Osteocyte (in vitro differentiated cells): ENCODE measurements at places on chromosomes 6 and 20. TPM values are rescaled to one million over a fixed set of nuclear protein-coding genes. Genes with fewer than 3 reads are reported as not detected.

SLC16A10 gene
- total RNA-seq: not detected in 2 replicates

NRN1 gene
- total RNA-seq: 0.21 TPM in 1 of 2 replicates, not detected in the other

OTOR gene
- total RNA-seq: not detected in 2 replicates

SEC63 gene
- 137 and 143 TPM in 2 replicates for total RNA-seq

NECAB3 gene
- total RNA-seq: 29.1 and 30.0 TPM in 2 replicates

SLC17A3 gene
- not detected in 2 replicates for total RNA-seq

CENPW gene
- 11.4 and 14.3 TPM in 2 replicates for total RNA-seq

TPX2 gene
- 22.6 and 25.5 TPM in 2 replicates for total RNA-seq

SLC26A8 gene
- not detected in 2 replicates for total RNA-seq

TGM3 gene
- total RNA-seq: not detected in 2 replicates

NUDT3 gene
- total RNA-seq: 32.0 and 33.1 TPM in 2 replicates

SYS1 gene
- 23.7 and 23.8 TPM in 2 replicates for total RNA-seq

HCRTR2 gene
- not detected in 2 replicates for total RNA-seq

LY86 gene
- total RNA-seq: not detected in 2 replicates

NMBR gene
- total RNA-seq: not detected in 2 replicates

JPH2 gene
- total RNA-seq: 14.2 and 16.5 TPM in 2 replicates

LRRC73 gene
- total RNA-seq: 0.29 and 0.40 TPM in 2 replicates
